GM13976 (cell line): ENCODE measurements at places on chromosomes 6 and 20.

DNA sequence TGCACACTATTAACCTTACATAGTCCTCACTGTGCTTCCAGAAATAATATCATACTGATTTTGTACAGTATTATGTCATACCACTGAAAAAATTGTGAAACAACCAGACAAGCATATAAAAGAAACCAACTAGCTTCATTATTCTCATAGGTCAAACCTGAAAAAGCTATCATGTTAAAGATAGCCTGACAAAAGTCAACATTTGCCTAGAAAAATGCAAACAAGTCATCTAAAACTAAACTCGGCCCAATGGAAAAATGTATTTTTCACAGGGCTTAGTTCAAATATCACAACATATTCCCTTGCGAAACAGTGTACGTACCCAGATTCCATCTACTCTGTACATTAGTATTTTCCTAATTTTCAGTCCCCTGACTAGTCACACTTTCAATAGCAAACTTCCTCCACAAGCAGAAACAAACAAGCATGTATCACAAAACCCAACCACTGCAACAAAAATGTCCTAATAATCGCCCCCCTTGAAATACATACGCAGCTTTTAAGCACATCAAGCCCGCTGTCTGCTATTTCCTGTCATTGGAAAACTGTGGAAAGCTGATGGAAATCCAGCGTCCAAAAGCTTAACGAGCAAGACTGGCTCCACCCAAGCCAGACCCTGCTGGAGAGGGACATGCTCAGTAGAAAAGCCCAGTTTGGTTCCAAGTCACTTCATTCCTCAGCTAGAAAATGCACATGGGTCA is 93.1 kb downstream of the EPB41L2 start:
- no peak for DNase-seq

- no peak for DNase-seq
These were observed 21.9 kb downstream of the STK38 start for GRCh38 chr6:36525346-36525745.

DNA sequence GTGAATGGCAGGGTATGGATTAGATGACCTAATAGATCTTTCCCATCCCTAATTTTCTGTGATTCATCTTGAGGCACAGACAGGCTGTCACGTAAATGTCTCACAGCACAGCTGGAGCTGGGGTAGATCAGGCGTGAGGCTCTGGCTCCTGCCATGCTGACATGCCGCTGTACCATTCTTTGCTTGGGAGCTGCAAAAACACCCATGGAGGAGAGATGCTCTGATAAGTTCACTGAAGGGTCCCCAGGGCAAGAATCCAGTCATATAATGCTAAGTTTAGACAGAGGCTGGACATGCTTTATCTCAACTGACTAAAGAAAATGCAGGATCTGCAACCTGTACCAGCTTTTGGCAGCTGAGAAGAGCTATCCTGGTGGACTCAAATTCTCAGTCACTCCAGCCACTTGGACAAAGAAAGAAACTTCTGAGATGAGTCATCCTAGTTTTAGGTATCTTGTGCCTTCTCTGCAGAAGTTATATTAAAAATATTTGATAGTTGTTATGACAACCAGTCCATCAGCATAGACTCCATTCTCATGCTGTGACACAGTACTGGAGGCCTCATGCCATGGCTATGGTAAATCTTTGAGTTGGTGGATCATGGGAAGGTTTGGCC is 185.1 kb upstream of the RAB32 start:
- DNase-seq = no peak

DNA sequence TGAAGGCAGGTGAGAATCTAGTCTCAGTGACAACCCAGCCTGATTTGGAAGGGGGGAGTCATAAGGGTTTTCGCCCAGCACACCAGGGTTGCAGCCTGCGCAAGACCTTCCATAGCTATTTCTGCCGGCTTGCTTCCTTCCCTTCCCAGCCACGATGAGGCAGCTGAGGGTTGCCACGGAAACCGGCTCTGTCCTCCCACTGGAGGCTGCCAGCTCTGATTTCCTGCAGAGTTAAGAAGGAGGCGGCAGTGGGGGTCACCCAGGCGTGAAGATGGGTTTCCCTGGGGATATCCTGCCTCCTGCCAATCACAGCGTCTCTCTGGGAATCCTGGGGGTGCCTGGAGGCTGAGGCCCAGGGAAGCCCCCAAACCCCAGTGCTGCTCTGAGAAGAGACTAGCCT is 23.1 kb upstream of the KCNB1 start:
- no peak for DNase-seq

- no peak for DNase-seq
These were observed 1.4 kb upstream of the ENPP3 start for GRCh38 chr6:131635384-131636340.

GRCh38 chr6:82616386-82617028 is 252.9 kb downstream of the TPBG start:
- no peak for DNase-seq

GRCh38 chr6:133131621-133132465 is 109.3 kb upstream of the EYA4 start:
- DNase-seq = no peak

- no peak for DNase-seq
These were observed 23.5 kb upstream of the ATRN start for GRCh38 chr20:3447321-3447720.

DNA sequence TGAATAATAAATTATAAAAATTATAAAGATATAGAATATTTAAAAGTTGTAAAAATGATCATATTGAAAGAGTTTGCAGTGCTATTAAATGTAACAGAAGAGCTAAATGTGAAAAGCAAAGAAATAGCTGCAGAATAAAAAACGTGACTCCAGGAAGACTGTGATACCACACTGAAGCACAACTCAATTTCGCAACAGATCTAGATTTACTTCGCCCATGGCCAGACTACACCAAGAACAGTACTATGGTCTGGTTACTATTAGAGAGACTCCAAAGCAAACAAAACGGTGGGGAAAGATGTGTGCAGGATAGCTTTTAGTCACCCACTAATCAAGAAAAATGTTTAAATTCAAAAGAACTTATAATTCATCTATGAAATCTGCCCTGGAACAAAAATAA is 1.9 kb downstream of the CHD6 start:
- no peak for DNase-seq

DNA sequence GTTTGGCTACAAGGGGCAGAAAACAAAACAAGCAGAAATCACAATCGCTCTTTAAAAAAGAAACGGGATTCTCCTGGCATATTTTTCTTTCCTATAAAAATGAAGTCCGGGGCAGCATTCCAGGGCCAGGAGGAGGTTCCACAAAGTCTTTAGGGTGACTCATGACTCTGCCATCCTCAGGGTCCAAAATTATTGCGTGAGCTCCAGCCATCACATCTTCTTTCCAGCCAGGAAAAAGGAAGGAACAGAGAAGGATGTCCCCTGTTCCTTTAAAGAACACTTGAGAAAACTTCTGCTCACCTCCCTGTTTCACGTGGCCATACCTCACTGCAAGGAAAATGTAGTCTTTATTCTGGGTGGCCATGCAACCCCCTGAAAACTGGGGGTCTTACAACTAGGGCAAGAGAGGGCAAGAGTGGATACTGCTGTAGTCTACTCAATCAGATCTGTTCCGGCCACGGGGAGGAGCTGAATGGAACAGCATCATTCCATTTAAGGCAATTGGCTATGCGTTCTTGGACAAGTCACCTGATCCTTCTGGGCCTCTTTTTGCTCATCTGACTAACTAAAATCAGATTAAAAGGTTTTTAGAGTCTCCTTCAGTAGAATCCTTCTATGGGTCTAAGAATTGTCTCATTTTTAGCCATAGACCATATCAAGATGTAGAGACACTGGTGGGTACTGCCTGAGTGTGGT is 49.4 kb downstream of the CTCFL start:
- no peak for DNase-seq

GRCh38 chr6:133778414-133779130 is 110.3 kb upstream of the TCF21 start:
- no peak for DNase-seq

- DNase-seq = no peak
These were observed 20.7 kb downstream of the SOX4 start for GRCh38 chr6:21614226-21614625.

GRCh38 chr20:1900321-1900801 is 5.2 kb downstream of the SIRPA start:
- peak; percentile 69 for DNase-seq

- no peak for DNase-seq
These were observed 555.5 kb downstream of the UTRN start for GRCh38 chr6:144840619-144841018.

GRCh38 chr6:593907-594212 is 63.0 kb downstream of the HUS1B start:
- DNase-seq = no peak

DNA sequence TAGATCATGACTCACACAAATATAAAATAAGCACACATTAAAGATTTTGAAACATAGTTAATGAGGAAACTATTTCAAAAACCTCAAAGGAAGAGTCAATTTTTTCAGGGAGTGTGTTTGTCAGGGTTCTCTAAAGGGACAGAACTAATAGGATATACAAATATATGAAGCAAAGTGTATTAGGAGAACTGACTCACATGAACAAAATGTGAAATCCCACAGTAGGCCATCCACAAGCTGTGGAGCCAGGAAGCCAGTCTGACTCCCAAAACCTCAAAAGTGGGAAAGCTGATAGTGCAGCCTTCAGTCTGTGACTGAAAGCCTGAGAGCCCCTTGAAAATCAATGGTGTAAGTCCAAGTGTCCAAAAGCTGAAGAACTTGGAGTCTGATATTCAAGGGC is 898.0 kb upstream of the EYS start:
- no peak for DNase-seq

GRCh38 chr6:101544286-101544685 is 150.8 kb downstream of the GRIK2 start:
- no peak for DNase-seq

DNA sequence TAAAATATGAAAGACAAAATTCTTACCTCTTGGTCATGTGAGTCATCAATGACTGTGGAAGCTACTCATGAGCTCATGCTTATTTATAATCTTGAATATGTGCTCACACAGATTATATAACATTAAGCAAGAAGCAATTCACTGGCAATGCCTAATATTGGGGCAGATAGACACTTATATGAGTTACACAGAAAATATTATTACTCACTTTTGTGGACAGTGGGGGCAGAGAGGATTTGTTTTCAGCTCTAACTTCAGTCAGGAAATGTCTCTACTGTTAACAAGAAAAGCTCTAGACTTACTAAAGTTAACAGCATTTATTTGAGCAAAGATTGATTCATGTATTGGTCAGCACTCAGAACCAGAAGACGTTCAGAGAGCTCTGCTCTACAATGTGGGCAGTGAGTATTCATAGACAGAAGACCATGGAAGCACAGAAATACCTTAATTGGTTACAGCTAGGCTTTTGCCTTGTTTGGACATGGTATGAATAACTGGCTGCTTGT is 85.8 kb upstream of the AHI1 start:
- DNase-seq = no peak

- DNase-seq = no peak
These were observed 7.7 kb downstream of the HLA-B start for GRCh38 chr6:31349301-31349700.

- no peak for DNase-seq
These were observed 5.1 kb downstream of the HLA-C start for GRCh38 chr6:31266567-31267360.

- DNase-seq = no peak
These were observed 70.2 kb downstream of the ANKS1A start for GRCh38 chr6:34959224-34959623.

DNA sequence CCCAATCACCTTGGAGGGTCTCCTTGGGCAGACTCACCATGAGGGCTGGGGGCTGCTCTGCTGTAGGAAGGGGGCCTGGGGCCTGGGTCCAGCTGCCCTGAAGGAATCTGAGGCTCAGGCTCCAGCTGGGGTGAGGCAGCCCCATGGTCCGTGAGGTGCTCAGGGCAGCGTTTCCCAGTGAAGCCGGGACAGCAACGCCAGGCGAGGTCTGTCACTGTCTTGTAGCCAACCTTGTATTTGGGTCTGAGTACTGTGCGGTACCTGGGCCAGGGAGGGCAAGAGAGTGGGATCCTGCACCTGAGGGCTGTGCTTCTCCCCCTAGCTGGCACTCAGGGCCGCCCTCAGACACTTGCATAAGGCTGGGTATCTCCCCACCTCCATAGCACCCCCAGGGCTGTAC is 3.0 kb downstream of the EMILIN3 start:
- DNase-seq = no peak

GRCh38 chr6:13788820-13789219 is 25.5 kb downstream of the MCUR1 start:
- DNase-seq = no peak

DNA sequence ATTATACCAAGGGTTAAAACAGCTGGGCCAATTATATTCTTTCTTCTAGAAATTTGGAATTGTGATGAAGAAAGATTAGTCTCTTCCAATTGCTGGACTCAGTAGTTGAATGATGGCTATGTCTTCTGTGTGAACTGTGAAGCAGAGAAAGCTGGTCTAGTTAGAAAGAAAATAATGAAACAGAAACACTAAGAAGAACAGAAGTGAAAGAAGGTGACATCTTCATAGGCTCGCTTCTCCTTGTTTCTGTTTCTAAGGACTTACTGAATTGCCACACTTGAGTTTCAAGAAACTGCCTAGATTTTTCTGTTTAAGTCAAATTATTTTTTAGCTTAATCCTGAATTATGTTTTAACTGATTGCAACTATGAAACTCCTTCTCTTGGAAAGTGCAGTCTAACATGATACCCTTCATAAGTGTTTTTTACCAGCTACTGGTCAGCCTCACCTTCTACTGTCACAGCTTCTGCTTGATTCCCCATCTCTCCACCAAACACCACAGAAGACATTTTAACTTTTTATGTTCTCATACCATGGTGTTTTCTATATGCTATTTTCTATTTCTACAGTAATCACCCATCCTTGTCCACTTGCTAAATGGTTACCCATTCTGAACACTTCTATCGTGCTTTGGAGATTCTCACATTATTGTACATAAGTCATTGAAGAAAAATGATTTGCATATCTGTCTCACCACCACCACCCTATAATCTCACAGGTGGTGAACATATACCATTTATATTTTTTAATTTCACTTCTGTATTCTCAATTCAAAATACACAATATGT is 268.8 kb downstream of the GRIK2 start:
- peak; percentile 24 for DNase-seq

- DNase-seq = no peak
These were observed 50.4 kb downstream of the SULF2 start for GRCh38 chr20:47734870-47735269.

DNA sequence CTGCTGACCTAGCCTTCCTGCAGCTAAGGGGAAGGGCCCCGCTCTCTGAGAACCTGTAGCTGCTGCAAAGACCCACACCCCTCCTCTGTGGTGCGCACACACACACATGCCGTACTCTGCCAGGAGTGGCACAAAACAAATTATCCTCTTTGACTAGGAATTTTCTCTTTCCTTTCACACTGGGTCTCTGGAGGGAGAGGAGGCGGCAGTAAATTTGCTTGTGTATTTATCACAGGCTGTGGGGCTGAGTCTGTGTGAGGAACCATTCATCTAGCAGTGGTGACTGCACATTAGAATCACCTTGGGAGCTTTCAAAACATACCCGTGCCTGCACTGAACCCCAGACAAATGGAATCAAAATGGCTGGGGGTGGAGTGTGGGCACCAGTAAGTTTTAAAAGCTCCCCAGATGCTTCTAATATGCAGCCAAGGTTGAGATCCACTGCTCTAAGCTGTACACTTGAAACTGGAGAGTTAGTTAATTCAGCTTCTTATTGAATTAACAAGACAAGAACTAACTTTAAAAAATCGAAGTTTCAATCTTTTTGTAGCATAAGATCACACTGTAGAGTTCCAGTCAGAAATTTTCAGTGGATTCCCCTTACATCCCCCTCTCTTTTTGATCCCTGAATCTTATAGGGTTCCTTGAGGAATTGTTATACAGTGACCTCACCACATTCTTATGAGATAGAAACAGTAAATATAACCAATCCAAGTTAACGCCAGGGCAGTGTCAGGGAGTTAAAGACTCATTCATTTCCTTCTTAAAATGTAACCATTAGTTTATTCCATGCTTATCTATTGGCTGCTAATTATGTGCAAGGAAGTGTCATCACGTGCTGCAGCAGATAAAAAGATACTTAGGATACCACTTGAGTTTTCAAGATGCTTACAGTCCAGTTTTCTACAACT is 29.8 kb upstream of the GMDS start:
- no peak for DNase-seq
